NB4 (cell line): ENCODE measurements at places on chromosomes 6 and 20.

- DNase-seq = peak; percentile 82
These were observed 12.2 kb upstream of the NCOA3 start for GRCh38 chr20:47489448-47489872.

DNA sequence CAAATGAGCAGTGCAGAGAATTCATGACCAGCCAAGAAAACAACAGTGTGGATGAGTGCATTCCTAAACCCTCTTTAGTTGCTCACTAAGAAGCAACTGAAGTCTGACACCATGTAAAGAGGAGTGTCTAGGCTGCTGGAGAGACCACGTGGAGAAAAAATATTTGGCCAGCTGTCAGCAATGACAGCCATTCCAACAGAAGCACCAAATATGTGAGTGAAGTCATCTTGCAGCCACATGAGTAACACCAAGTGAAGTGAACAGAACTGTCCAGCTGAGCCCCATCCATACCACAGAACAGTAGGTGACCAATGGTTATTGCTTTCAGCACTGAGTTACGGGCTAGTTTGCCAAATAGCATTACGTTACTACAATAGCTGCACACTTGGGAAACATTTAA lies 89.4 kb downstream of the TBXT start:
- DNase-seq = no peak

DNA sequence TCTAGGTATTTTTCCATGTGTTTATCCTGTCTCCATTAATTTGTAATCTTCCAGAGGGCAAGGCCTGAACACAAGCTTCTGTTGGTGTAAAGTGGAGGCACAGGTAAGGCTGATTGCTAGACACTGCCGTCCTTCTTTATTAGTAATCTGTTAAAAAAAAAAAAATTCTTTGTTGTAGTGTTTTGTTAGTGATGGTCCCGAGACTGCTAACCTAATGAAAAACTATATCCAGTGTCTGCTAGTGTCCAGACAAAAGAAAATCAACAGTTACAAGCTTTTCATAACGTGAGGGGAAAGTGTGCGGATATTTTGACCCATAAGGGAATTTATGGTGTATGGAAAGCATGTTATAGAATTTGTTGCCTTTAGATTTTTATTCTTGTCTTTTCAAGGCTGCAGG lies 4.2 kb upstream of the HIVEP1 start:
- no peak for DNase-seq

DNA sequence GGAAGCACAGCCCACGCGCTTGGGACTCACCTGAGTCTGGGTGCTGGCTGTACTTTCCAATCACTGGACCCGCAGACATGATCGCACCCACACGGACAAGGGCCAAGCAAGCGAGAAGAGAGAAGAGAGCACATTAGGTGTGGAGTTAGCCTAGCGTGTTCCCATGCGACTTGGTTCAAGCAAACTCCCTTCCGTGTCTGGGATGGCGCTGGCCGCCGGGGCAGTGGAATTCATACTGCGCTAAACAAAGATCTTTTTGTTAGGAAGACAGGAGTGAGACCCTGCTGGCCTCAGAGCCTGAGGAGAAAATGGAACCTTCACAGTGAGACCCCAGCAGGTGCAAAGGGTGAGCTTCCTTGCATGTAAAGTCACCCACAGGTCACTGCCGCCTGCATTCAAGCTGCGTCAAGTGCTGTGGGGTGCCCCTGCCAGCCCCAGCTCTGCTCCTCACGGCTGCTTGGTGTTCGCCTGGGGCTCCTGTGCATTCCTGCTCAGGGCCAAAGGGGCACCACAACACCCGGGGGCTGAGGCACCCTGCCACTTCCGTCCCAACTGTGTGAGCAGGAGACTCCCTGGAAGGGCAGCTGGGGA lies 26.4 kb downstream of the PSMG4 start:
- no peak for DNase-seq

DNA sequence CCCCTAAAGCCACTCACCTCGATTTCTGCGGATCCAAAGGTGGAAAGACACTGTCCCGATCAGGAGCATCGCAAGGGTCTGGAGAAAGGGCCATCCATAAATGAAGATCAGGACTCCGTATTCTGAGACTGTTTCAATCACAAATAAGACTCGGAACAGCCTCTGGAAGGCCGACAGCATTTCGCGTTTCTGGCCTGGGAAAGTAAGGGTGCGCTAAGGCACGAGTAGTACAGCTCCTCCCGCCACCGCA lies 44.6 kb downstream of the DPPA5 start:
- DNase-seq = no peak

- peak; percentile 8 for DNase-seq
These were observed 471.3 kb downstream of the UTRN start for GRCh38 chr6:144756469-144756868.

DNA sequence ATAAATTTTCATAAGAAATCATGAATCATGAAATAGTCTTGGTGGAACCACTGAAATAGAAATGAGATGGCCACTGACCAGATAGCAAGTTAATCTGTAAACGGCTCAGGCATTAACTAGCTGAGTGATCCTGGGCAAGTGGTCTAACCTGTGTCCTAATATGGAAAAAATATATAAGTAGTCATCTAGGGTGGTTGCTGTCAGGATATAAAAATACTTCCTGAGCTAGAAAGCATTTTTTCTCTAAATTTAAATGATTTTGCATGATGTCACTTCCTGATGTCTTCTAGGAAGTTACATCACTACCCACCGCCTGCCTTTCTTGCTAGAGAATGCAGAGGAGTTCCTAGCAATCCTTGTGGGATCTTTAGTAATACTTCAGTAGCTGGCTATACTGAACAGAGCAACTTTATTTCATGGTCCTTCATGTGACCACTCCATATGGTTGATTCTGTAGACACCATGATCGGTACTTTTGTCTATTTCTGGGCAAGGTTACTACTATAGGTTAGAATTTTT lies 228.1 kb upstream of the CEP162 start:
- DNase-seq = peak; percentile 4

GRCh38 chr6:13454286-13455221 lies 32.8 kb downstream of the GFOD1 start:
- DNase-seq = peak; percentile 87

- no peak for DNase-seq
These were observed 236.8 kb downstream of the DLL1 start for GRCh38 chr6:170053966-170054661.

DNA sequence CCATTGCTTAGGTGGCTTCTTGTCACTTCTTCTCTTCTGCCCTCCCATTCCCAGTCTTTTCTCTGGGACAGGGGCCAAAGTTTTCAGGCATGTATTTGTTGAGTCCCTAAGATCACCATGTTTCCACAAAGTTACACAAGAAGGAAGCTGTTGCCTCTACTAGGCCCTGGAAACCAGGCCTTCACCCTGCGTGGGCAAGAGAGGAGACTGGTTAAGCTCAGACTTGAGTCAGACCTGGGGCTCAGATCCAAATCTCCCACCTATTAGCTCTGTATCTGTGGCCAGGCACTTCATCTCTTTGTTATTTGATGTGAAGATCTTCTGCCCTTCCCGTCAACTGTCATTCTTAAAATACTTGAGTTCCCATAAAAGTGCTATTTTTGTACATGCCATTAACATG lies 154.6 kb downstream of the SASH1 start:
- DNase-seq = no peak

- DNase-seq = no peak
These were observed 25.1 kb downstream of the TOX2 start for GRCh38 chr20:43939762-43940121.

DNA sequence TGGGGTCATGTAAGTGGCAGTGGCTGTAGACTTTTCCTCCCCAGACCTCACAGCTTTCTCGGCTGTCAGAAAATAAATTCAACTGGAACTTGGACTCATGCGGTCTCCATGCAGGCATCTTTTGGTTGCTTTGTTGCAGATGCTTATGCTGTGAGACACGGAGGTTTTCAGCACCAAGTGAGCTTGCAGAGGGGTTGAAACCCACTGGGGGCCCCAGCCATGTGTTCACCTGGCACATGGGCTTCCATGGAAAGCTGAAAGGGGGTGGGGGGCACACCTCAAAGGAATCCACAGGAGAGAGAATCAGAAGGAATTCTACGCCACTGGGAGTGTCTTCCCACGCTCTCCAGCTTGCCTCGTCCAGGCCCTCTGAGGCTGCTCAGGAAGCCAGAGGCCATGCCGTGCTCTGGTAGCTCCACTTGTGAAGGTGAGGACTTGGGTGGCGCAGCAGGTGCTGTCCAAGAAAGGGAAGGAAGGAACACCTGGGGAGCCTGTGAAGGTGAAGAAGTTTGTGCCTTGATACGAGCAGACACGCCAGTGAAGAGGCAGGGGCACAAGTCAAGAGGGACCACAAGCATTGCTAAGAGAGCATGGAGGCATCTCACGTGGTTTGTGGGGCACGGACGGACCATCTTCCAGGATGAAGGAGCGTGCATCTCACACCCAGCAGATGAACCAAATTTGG lies 134.3 kb upstream of the PMEPA1 start:
- DNase-seq = no peak

- peak; percentile 94 for DNase-seq
These were observed 2.1 kb downstream of the DEF6 start for GRCh38 chr6:35299674-35300073.

GRCh38 chr20:50146732-50147662 lies 6.5 kb downstream of the PEDS1 start:
- peak; percentile 87 for DNase-seq

DNA sequence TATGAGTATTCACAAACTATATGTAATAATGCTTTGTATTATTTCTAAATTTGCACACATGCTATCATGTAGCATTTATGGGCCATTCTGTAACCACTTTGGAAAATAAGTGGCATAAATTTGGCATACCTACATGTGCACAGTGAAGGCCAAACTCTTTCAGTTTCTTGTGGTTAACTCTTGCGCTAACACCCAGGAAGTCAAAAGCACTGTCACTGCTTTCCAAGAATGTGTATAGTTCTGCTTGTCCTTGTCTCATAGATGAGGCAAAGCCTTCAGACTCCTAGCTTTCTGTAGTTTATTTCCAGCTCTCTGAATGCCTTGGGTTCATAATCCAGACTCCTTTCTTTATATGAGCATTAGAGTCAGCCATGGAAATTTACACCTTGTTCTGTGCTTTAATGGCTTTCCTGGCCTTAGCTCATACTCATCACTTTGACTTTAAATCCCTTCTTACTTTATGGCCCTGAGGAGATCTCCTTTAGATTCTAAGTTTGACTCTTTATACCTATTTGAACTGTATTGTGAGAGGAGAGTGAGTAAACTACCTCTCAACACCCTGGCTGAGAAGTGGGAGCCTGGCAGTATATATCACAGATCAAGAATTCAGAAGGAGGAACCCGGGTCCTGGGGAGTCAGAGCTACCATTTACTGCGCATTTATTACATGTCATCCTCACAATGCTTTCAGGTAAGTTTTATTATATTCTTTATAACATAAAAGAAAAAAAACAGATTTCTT lies 949 bp upstream of the SLC17A3 start:
- peak; percentile 72 for DNase-seq

DNA sequence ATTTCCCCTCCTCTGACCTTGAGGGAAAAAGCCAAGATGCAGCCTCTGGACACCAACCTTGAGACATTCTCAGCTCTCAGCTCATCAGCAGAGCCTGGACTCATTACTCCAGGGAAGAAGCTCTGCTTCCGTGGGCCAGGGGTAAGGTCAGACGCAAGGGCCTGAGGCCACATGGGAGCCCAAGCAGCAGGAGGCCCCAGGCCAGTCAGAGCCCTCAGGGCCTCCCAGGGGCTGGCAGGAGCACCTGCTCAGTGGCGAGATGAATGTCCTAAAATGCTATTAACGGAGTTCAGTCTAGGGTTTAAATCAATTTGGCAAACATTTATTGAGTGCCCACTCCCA lies 208.6 kb downstream of the ERMARD start:
- peak; percentile 38 for DNase-seq
